ENCODE measurements at places on chromosomes 3 and 15.

- DNase-seq: no peak
These were observed 26.3 kb downstream of the SRGAP3 start for GRCh38 chr3:9222956-9223639.

DNA sequence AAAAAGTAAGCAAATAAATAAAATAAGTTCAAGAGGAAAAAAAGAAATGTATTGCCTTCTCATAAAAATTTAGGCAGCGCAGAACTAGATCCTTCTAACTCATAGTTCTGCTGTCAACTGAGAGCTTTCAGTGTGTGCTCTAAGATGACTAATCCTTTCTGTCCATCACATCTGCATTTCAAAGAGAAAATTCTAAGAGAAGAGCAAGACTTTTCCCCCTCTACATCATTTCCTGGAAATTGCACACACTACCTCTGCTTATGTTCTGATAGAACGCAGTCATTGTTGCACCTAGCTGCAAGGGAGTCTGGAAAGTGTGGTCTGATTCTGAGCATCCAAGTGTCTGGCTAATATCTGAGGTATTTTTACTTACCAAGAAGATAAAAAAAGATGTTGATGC, 39.6 kb upstream of the SLCO3A1 start:
- DNase-seq: no peak

DNA sequence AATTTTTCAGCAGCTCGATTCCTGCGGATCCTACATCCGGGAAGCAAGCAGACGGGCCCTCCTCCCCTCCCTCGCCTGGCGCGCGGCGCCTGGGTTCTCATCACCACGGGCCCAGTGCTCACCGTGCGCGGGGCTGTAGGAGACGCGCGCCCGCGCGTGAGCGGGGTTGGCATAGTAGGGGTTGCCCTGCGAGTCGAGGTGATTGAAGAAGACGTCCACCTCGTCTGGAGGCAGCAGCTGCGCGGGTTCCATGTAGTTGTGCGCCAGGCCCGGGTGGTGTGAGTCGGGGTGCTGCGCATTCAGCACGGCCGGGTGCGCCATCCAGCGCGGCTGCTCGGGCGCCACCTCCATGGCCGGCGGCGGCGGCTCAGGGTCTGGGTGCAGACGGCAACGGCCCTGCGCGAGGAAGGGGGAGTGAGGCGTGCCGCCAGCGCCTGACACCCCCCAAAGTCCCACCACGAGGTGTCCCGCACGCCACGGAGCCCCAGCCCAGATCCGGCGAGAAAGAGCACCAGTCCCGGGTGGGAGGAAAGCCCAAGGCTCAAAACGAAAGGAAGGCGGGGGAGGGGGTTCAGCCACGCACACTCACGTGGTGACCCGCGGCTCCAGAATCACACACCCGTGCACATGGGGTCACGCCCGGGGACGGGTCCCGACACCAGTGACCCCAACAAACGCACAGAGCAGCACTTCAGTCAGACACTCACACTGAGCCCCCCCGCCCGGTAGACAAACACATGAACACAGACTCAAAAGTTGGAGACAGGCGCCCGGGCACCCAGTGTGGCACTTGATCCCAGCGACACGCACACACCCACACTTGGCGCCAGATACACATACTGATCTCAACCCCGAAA, 6.1 kb downstream of the GATA2 start:
- DNase-seq: no peak

- no peak for DNase-seq
These were observed 4.5 kb downstream of the IL17RB start for GRCh38 chr3:53850895-53851294.

GRCh38 chr15:101647251-101647650, 4.9 kb downstream of the TM2D3 start:
- no peak for DNase-seq

GRCh38 chr3:133892541-133893231, 3.0 kb downstream of the RAB6B start:
- DNase-seq: no peak

- DNase-seq: no peak
These were observed 1.2 kb downstream of the YEATS2 start for GRCh38 chr3:183698756-183699155.

DNA sequence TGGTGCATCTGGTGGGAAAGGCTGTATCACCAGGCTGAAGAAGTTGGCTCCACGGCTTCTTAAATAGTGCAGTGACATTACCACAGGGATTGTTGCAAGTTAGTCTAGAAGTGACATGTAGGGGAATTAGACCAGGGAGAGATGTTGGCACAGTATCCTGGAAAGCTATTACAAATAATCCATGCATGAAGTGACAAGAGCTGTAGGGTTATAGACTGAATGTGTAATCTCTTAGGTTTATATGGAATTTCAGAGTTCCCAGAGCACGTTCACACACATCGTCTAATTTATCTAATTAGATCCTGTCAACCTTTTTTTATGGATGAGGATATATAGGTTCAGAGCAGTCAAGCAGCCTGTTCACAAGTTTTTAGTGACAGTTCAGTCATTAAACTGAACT, 37.3 kb upstream of the APH1B start:
- no peak for DNase-seq

GRCh38 chr3:78757731-78758130, 1010.1 kb downstream of the ROBO1 start:
- no peak for DNase-seq

GRCh38 chr3:86723433-86723832, 267.5 kb downstream of the VGLL3 start:
- DNase-seq: no peak

DNA sequence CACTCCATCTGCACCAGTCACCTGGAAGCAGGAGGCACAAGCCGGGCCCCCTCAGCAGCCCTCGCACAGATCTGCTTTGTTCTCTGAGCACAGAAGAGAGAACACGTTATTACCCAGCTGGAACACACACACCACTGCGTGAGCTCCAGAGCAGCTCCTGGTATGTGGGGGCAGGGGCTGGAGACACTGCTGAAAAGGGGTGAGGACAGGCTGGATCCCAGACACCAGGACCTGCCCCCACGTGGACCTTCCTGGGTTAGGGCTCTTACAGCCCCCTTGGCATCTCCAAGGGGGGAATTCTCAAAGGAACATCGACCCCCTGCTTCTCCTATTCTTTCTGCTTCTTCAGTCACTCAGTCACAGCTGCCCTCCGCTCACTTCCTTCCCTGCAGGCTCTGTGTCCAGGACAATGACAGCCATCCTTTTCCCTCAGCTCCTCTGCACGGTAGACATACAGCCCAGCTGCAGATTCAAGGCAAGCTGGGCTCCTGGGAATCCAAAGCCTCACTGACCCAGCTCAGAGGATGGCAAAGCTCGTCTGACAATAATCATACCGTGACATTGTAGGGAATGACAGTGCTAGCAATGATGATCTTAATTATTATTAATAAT, 33.7 kb downstream of the PRR20G start:
- DNase-seq: no peak

DNA sequence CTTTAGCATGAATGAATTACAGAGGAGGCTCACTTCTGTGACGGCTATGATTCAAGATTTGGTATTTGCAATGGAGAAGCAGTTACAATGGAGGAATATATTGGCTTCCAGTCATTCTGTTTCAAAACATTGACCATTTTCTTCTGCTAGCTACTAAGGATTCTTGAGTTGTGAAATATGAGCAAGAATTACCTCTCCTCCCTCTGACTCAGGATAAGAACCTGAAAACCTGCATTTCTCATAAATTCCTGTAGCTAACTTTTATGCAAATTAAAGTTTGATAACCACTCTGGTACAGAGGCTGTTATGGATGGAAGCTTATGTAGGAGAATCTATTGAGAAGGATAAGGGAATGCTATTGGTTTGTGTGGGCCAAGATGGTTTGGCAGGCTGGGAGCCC, 84.1 kb upstream of the MYRIP start:
- DNase-seq: no peak

- DNase-seq: no peak
These were observed 159.2 kb downstream of the CNTN6 start for GRCh38 chr3:1252061-1252430.

All from stimulated activated CD8-positive, alpha-beta memory T cell treated with anti-CD3 and anti-CD28 coated beads, Interleukin-4, amount 100 ng/mL, for 24 hours (primary cell).